ENCODE measurements at places on chromosomes 1 and 21.

DNA sequence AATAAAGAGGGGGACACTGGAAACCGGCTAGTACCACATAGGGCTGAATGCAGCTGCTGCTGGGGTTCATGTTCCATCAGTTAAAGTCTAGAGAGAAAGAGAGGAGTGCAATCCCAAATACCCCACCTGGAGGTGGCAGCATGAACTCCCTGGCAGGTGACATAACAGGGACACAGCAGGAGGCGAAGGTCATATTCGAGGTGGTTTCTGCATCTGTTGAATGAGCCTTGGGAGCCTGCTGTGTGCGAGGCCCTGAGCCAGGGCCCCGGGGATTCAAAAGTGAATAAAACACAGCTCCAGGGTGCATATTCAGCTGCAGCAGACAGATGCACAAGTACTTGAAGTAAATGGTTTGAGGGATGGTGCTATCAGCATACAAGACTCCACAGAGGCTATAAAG is 456.8 kb downstream of the SETD4 start:
- DNase-seq, result no peak

DNA sequence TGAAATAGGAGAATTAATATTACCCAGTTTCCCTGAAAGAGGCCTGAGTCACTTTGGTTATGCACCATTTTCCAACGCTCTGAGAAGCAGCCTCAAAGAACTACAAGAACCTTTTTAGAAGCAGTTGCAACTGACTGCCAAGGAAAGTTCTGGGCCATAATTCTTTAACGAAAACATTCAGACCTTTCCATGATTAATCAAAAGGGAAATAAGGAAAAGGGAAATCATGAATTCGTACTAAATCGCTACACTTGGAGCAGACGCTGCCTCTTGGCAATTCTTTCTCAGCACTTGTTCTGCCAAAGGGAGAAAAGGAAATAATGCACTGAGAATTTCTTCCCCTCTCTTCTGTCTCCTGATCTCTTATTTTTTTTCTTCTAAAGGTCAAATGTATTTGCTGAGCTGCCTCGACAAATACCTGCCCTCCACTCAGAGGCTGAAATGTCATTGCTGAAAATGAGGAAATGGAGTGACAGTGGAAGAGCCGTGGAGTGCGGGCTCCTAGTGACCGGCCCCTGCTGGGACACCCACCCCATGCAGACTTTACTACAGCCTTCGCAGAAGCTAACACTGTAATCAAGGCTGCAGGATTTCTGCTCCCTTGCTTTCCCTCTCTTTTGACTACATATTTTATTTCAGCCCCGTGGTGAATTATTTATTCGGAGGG is 67.9 kb upstream of the GALNT2 start:
- no peak for DNase-seq

DNA sequence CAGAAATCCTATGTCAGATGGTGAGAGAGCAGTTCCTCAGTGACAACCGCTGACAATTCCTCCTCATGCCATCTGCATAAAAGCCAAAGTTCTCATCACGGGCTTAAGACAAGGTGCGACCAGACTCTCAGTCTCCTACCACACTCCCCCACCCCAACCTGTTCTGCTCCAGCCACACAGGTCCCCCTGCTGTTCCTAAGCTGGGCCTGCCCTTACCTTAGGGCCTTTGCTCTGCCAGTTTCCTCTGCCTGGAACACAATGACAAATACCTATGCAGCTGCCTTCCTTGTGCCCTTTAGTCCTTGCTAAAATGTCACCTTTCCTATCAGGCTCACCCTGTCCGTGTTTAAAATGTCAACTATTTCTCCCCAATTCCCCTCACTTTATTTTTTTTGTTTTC is 382.2 kb downstream of the NTNG1 start:
- no peak for DNase-seq

DNA sequence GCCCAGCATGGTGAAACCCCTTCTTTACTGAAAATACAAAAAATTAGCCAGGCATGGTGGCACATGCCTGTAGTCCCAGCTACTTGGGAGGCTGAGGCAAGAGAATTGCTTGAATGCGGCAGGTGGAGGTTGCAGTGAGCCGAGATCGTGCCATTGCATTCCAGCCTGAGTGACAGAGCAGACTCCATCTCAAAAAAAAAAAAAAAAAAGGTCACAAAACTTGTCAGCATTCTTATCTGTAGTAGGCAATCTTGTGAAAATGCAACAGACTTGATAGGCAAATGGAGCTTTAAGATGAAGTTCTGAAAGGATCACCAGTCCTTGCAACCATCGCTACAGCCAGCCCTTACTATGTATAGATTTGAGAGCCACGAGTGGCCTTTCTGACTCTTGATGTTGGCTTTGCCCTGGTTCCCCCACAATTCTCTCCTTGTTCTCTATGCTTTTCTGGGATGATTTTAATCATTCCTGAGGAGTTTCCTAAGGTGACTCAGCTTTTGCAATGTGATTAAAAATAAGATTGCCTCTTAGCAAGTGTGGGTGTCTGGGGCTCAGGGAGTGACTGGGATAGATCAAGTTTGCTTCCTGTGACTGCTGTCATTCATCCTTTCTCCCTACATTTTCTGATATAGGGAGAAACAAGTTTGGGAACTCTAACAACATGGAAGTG is 7.1 kb upstream of the MAP1LC3C start:
- DNase-seq, result no peak

- DNase-seq, result no peak
These were observed 137.2 kb downstream of the KCTD3 start for GRCh38 chr1:215704089-215704860.

- DNase-seq, result no peak
These were observed 116.7 kb downstream of the FASLG start for GRCh38 chr1:172775606-172776005.

DNA sequence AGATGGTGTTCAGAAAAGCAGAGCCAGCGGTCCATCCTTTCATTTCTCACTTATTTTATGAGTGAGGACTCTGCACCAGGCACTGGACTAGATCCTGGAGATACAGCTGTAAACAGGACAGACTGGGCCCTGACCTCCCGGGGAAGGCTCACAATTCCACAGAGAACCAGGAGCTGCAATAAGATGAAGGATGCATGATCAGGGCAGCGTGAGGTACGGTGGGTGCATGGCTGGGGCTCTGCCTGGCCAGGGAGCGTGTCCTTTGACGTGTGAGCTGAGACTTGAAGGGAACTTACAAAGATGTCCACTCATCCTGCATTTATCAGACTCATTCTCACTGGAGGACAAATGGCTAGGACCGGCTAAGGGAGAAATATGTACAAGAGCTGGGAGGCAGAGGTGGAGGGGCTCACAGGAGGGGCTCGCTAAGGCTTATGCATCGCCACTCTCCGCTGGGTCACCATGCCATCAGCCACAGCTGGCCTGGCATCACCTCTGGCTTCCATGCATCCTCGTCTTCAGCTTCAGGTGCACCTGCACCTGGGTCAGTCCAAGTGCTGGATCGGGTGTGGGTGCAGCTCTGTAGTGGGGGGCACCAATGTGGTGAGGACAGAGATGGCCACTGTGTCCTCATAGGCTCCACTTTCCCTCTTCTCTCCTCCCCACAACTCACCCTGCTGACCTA is 213.9 kb downstream of the TOMM20 start:
- DNase-seq, result no peak

DNA sequence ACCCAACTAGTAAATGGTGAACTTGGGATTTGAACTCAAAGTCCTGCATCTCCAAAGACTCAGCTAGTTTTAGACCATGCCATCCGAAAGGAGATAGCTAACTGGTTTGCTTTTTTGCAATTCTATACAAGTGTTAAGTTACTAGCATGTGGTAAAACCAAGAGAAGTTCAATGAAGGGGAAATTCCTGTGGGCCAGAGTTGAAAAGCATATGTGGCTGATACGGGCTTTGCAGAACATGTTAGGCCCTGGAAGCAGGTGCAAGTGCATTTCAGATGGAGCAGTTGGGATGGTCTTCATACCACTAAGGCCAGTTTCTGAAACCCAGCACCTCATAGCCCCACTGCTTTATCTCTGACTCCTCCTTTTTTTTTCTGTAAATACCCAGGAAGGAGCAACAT is 620.9 kb downstream of the PLPP3 start:
- no peak for DNase-seq

DNA sequence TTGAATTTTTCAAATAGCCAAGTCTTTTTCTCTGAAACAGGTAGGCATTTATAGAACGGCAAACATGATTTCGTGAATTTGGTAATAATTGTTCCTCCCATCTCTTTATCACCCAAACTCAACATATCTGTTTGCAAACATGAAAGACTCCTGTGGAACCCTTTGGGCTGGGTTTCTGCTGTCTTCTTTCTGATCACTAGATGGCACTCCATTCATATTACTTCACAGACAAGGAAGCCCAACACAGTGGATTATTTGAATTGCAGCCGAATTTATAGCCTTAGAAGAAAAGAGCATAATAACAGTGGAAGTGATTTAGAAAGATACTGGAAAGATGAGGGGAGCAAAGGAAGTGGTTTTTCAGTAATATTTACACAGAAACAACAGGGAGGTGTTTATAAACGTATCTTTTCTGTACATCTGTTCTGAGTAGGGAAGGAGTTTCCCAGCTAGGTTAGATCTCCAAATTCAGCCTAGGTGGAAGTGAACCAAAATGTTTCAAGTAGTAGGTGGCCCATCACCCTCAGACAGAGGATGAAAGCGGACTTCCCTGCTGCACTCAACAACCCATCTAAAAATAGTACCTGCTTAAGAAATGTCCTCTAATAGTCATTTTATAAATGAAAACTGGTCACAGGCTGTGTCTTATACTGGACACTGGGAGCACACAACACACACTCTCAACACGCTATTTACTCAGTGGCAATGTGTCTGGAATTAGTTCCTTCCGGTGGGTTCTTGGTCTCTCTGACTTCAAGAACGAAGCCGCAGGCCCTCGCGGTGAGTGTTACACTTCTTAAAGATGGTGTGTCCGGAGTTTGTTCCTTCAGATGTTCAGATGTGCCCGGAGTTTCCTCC is 67.6 kb downstream of the MAP3K21 start:
- DNase-seq, result no peak

GRCh38 chr1:220301630-220302029 is 29.4 kb upstream of the RAB3GAP2 start:
- no peak for DNase-seq

- no peak for DNase-seq
These were observed 78.1 kb upstream of the KIF1B start for GRCh38 chr1:10132316-10132715.

DNA sequence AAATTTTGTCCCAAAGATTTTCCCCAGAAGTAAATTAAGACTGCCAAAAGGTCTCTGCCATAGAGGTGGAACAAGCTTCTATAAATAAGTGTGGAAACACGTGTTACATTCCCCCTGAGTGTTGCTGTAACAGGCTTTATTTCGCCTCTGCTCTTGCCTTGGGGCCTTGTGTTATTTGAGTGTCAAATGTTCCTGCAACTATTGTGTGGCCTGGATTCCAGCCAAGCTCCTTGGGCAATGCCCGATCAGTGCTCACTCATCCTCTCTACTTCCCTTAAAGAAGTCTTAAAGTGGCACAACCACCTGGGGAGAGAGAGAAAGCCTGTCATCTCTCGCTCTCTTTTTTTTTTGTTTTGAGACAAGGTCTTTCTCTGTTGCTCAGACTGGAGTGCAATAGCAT is 156.7 kb downstream of the NR5A2 start:
- no peak for DNase-seq

- no peak for DNase-seq
These were observed 50.2 kb downstream of the PRDM15 start for GRCh38 chr21:41828884-41829360.

GRCh38 chr1:233523047-233523446 is 90.9 kb upstream of the KCNK1 start:
- DNase-seq, result no peak

GRCh38 chr1:245771511-245772281 is 616.9 kb downstream of the KIF26B start:
- no peak for DNase-seq

DNA sequence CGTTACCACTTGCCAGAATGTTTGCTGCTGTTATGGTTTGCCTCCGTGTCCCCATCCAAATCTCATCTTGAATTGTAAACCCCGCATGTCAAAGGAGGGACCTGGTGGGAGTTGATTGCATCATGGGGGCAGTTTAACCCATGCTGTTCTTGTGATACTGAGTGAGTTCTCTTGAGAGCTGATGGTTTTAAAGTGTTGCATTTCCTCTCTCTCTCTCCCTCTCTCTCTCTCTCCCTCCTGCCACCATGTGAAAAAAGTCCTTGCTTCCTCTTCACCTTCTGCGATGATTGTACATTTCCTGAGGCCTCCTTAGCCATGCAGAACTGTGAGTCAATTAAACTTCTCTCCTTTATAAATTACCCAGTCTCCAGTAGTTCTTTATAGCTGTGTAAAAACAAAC is 44.4 kb downstream of the CFHR5 start:
- no peak for DNase-seq

DNA sequence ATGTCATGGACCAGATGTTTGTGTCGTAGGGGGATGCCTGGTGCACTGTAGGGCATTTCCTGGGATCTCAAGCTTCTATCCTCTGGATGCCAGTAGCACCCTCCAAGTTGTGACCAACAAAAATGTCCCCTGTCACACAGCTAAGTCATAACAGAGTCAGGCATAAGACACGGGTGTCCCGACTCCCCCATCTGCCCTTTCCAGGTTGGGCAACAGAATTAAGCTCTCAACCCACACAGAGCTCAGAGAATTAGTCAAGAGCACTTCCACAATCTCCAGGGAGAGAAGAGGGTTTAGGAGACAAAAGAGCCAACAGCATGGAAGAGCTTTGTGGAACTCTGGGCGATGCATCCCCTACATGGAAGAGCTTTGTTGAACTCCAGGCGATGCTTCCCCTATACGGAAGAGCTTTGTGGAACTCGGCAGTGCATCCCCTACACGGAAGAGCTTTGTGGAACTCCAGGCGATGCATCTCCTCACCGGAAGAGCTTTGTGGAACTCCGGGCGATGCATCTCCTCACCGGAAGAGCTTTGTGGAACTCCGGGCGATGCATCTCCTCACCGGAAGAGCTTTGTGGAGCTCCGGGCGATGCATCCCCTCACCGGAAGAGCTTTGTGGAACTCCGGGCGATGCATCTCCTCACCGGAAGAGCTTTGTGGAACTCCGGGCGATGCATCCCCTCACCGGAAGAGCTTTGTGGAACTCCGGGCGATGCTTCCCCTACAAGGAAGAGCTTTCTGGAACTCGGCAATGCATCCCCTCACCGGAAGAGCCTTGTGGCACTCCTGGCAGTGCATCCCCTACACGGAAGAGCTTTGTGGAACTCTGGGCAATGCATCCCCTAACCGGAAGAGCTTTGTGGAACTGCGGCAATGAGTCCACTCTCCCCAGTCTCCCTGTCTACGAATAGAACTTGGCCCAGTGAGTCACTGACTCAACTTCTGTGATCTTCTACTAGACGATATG is 422.7 kb downstream of the KIF26B start:
- no peak for DNase-seq

- DNase-seq, result no peak
These were observed 2.4 kb upstream of the WNT3A start for GRCh38 chr1:228004331-228004855.

DNA sequence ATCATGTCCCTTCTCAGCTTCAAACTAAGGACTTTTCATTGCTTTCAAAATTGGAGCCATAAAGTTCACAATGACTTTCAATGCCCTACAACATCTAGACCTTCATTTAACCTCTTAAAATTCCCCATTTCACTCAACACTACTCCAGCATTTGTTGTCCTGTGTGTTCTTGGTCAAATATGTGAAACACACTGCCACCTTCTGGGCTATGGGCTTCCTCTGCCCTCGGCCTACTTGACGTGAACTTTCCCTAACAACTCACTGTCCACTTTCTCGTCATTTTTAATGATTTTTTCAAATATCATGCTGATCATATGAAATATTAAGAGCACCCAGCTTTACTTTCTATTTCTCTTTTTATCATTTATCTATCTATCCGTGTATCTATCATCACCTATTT is 2018.4 kb downstream of the NCAM2 start:
- DNase-seq, result no peak

- no peak for DNase-seq
These were observed at the start of gene SERTAD4 for GRCh38 chr1:210232511-210233215. Gene SERTAD4 (plus strand): TSS chr1:210232796. CDS start chr1:210237961, 5,165 bp downstream.

GRCh38 chr21:32102426-32102825 is 176.4 kb downstream of the MIS18A start:
- DNase-seq, result no peak
